ENCODE measurements at places on chromosomes 2 and 18.

DNA sequence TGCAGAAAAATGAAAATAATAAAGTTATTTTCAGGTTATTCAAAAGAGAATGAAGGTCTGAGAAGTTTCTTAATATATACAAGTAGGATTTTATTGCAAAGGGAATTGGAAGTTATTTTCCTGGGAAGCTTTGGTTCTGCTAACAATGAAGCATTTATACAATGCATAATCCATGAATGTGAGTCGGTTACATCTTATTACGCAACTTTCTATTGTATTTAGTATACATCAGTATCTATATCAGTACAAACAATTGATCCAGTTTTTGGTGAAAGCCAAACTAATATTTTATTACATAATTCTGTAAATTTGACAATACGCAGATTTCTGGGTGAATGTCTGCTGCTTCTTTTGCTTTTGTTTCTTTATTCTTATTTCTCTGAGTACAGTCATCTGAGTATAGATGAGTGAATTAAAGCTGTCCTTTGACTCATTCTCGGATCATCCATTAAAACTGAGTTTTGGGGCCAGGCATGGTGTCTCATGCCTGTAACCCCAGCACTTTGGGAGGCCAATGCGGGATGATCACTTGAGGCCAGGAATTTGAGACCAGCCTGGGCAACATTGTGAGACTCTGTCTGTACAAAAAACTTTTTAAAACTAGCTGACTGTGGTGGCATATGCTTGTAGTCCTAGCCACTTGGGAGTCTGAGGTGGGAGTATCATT is 108.5 kb downstream of the SOCS6 start:
- DNase-seq: no peak

GRCh38 chr2:46225150-46225625 is 72.0 kb upstream of the EPAS1 start:
- DNase-seq: no peak

- no peak for DNase-seq
Observed at GRCh38 chr2:104938231-104938941, 84.5 kb downstream of the POU3F3 start.

DNA sequence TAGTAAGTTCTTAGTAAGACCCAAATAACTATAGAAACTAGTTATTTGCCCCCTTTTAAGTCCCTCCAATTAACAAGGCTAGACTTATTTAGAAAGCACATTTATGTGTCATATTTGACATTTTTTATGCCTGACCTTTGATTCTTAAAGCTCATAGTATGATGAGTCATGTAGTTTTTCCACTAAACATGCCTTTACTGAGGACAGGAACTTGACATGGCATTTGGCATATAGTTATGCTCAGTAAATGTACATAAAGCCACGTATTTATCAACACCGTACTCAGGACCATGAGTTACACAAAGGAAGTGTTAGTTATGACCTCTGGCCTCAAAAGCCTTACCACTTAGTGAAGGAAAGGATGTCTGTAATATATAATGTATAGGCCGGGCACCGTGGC is 78.9 kb downstream of the GNAL start:
- DNase-seq: no peak

GRCh38 chr18:8424481-8424880 is 184.8 kb upstream of the RAB12 start:
- DNase-seq: no peak

GRCh38 chr2:36489281-36489680 is 108.7 kb downstream of the FEZ2 start:
- no peak for DNase-seq

- no peak for DNase-seq
Observed at GRCh38 chr2:241096979-241097378, 5.1 kb downstream of the MTERF4 start.

DNA sequence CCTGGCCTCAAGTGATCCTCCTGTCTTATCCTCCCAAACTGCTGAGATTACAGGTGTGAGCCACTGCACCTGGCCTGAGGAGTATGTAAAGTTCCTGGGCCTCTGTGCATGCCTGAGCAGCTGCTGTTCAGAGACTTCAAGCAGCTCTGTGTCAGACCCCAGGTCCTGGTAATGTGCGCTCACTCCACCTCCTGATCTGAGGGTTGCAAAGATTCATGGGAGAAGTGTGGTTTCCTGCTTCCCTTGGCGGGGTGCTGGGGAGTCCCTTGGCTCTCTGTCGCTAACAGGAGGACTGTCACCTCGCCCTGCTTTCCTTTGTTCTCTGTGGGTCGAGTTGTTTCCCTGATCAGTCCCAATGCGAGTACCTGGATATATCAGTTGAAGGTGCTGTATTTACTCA is 8.6 kb upstream of the IL36A start:
- no peak for DNase-seq

- peak; percentile 77 for DNase-seq
Observed at GRCh38 chr2:36708041-36708741, 11.7 kb downstream of the VIT start.

DNA sequence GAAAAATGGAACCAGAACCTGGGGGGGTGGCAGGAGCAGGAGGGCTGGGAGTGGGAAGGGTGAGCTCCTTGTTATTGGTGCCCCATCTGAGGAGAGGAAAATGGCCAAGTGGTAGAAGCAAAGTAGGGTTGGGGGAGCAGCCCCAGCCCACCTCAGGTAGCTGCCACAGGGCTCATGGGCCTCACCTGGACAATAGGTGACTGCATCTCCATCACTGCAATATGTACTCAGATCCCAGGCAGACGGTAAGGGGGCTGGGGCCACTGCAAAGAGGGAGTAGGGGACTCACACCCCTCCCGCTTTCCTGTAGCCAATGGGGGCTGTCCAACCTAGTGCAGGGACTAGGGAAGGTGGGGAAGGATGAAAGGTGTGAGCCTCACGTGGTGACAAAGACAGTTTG is 4.2 kb downstream of the C2orf81 start:
- no peak for DNase-seq

- DNase-seq: no peak
Observed at GRCh38 chr2:1937066-1937465, 192.8 kb upstream of the PXDN start.

DNA sequence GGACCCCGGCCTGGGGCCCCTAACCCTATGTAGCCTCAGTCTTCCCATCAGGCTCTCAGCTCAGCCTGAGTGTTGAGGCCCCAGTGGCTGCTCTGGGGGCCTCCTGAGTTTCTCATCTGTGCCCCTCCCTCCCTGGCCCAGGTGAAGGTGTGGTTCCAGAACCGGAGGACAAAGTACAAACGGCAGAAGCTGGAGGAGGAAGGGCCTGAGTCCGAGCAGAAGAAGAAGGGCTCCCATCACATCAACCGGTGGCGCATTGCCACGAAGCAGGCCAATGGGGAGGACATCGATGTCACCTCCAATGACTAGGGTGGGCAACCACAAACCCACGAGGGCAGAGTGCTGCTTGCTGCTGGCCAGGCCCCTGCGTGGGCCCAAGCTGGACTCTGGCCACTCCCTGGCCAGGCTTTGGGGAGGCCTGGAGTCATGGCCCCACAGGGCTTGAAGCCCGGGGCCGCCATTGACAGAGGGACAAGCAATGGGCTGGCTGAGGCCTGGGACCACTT is 16.4 kb downstream of the EMX1 start:
- DNase-seq: no peak

DNA sequence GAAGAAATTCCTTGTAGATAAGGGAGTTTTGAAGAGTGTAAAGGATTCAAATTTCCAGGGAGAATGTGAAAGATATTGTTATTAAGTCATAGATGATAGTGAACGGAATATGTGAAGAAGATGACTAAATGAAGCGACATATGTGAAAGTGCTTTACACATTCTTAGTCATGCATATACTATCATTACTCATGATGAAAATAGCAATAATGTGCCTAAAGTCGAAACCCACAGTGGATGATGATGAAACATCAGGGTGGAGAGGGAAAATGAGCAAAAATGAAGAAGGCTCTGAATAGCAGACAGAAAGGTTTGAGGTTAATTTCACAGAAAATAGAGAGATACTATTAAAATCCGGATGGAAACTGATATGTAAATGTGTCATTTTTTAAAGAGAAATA is 1237.1 kb downstream of the LRP1B start:
- DNase-seq: peak; percentile 78

GRCh38 chr2:3386448-3386958 is 7.0 kb downstream of the TRAPPC12 start:
- no peak for DNase-seq

- peak; percentile 43 for DNase-seq
Observed at GRCh38 chr2:219689676-219690628, 62.5 kb downstream of the SLC4A3 start.

DNA sequence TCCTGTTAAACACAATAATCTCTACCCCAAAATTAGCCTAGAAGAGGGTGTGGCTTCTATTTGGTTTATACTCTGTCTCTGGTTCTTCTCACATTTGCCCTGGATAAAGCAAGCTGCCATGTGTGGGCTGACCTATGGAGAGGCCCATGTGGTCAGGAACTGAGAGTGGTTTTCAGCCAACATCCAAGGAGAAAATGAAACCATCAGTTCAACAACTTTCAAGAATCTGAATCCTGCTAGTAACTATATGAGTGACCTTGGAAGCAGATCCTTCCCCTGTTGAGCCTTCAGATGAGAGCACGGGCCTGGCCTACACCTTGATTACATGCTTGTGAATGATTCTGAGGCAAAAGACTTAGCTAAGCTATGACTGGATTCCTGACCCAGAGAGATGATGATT is 11.5 kb upstream of the TRIB2 start:
- no peak for DNase-seq
